ENCODE measurements at places on chromosomes 16 and 17.

- DNase-seq: no peak
These were observed 218.0 kb upstream of the ZFHX3 start for GRCh38 chr16:73265935-73266334.

DNA sequence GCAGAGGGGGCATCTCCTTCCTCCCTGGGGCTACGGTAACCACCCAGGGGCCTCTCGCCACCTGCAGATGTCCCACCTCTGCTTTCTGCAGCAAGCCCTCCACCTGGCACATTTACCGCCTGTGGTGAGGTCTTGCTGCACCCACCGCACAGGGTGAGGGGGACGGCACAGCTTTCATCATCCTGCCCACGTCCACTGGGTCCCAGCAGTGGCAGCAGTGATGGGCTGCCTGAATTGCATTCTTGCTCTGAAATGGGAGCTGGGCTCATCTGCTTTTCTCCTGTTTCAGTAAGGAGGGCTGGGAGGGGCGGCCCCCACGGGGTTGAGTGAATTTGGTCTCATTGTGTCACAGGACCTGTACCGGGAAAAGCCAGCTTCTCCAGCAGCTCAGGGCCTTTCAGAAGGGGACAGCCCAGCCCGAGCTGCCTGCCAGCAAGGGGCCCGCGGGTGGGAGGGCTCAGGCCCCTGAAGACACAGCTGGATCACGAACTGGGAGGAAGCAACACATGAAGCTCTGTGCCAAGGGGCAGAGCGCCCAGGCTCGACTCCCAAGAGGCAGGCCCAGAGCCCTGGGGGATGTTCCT is 12.7 kb downstream of the DNAAF8 start:
- no peak for DNase-seq

DNA sequence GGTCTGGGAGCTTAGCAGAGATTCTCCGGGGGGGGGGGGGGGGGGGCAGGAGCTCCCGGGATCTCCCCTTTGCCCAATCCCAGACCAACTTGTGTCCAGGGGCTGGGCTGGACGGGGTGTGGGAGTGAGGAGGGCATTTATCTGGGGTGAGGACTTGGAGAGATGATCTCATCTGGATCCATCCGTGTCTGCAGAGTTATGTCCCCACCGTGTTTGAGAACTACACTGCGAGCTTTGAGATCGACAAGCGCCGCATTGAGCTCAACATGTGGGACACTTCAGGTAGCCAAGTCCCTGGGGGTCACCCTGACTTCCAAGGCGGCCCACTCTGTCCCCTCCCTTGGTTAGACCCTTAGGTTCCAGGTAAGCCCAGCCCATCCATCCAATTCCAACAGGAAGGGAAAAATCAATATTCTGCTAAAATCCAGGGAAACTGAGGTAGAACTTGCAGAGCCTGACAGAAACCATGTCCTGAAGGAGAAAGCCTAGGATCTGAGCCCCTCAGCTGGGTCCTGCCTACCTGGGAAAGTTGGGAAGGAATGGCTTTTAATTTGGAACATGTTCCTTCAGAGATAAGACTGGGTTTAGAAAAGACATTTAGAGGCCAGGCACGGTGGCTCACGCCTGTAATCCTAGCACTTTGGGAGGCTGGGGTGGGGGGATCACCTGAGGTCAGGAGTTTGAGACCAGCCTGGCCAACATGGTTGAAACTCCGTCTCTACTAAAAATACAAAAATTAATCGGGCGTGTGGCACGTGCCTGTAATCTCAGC is 921 bp downstream of the RND2 start:
- DNase-seq: no peak

GRCh38 chr17:82205720-82206508 is 6.7 kb downstream of the CCDC57 start:
- peak; percentile 86 for DNase-seq

- DNase-seq: no peak
These were observed 16.1 kb downstream of the KCNJ16 start for GRCh38 chr17:70091005-70091568.

- no peak for DNase-seq
These were observed 2.9 kb upstream of the SIRT7 start for GRCh38 chr17:81920612-81921536.

DNA sequence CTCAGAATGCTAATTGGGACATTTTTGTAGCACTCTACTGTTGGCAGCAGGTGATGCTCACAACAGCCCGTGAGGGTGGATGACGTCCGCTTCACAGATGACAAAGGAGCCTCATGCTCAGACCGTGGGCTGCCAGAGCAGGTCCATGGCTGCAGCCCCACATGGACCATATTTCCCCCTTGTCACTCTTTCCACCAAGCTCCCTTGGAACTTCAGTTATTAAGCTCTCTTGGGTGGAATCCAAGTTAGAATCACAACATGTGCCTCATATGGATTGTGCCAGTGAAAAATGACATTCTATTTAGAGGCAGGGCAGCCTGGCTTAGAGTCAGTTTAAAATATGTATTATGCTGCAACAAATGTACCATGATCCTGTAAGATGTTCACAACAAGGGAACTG is 33.2 kb upstream of the STH start:
- DNase-seq: no peak

GRCh38 chr17:27376637-27377547 is 79.4 kb upstream of the KSR1 start:
- no peak for DNase-seq

- no peak for DNase-seq
These were observed 6.4 kb upstream of the MYO1C start for GRCh38 chr17:1498869-1499268.

DNA sequence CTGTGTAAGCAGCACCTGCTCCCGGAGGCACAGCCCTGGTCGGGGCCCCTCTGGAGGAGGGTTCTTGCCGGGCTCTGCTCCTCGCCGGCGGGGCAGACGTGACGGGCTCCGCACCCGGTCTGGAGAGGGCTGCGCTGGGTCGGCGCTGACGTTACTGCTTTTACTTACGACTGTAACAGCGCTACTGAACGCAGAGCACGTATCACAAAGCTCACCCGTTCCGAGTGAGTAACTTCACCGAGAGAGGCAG is 1.3 kb upstream of the RAB40C start:
- peak; percentile 47 for DNase-seq

DNA sequence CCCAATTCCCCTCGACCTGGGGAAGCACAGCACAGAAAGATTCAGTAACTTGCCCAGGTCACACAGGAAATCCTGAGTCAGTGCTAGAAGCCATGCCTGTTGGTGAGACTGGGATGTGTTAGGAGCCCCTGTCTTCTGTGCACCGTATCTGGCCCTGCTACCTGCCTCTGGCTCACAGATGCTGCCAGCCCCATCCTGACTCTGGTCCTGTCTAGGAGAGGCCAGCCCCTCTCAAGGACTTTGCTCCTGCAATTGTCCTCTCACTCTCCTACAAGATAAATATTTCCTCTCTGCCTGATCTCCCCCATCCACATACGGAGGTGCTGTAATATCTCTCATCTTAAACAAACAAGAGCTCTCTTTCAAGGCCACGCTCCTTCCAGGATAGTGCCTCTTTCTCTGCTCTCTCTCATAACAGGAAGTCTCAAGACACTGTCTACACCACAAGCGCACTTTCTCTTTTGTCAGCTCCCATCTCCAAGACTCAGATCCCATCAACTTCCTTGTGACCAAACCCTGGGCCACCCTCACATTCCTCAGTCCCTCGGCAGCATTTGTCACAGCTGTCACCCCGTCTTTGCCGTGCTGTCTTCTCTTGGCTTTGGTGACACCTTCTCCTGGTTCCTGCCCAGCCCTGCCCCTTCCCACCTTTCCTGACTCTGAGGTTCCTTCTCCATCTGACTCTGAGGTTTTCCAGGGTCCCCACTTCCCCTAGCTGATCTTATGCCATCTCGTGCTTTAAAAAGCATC is 1.9 kb downstream of the SLC13A2 start:
- no peak for DNase-seq

DNA sequence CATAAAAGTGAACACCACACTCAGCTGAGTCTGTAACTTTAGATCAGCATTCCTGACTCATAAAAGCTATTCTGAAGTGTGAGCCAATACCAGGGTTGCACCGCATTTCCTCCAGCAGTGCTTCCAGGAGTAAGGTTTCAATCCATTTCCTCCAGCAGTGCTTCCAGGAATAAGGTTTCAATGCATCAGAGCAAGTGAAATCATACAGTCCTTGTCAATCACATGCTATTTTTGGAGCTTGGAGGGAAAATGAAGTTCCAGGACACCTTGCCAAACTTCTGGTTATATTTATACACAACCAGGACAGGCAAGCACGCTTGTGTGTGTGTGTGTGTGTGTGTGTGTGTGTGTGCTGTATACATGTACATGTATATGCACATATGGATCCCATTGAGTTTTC is 327.6 kb downstream of the GRIN2A start:
- peak; percentile 68 for DNase-seq

DNA sequence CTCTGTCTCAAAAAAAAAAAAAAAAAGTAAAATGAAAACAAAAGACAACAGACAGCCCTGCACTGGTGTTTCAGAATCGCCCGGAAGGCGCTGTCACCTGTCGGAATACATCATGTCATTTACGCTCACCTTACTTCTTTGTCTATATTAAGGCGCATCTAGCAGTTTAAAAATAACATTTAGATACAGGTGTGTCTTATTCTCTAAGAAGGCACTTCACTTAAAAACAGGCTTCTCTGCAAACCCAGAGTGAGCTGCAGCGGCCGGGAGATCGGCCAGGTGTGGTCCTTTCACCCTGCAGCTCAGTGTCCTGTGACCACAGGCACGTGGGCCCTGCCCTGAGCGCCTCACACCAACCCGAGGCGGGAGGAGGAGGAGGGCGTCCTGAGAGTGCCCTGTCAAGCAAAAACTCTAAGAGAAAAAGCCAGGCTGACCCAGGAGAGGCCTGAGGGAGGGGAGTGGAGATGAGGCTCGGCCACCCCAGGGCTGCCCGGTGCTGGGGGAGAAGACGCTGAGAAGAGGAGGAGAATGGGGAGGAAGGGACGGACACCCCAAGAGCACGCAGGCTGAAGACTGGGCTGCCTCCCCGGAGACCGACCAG is 3.3 kb upstream of the LMF1 start:
- no peak for DNase-seq

DNA sequence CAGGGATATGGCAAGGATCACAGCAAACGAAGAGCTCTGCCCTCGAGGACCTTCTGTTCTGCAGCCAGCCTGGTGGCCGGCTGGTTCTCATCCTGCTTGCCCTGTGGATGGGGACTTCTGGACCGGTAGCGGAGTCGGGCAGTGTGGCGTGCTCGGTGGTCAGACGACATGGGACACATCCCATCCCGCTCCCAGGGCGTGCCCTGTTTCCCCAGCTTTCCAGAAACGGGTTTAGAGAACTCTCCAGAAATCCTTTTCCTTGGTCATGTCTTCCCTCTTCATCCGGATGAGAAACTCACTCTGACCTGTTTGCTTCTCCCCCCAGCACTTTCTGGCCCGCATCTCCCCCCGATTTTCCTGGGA is 115.8 kb downstream of the OR1D5 start:
- DNase-seq: no peak

DNA sequence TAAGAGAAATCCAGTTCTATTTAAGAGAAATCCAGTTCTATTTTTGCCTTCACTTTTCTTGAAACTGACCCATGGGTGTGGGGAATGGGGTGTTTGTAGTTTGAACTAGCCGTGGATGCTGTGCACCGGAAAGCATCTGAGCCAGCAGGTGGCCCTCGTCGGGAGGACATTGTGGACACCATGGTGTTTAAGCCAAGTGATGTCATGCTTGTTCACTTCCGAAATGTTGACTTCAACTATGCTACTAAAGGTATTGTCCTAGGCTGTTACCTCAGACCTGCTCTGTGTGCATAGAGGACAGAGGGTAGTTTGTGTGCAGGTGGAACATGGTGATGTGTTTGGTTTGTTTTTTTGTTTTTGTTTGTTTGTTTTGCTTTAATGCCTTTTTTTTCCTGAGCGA is 3.3 kb downstream of the ATXN2L start:
- no peak for DNase-seq

DNA sequence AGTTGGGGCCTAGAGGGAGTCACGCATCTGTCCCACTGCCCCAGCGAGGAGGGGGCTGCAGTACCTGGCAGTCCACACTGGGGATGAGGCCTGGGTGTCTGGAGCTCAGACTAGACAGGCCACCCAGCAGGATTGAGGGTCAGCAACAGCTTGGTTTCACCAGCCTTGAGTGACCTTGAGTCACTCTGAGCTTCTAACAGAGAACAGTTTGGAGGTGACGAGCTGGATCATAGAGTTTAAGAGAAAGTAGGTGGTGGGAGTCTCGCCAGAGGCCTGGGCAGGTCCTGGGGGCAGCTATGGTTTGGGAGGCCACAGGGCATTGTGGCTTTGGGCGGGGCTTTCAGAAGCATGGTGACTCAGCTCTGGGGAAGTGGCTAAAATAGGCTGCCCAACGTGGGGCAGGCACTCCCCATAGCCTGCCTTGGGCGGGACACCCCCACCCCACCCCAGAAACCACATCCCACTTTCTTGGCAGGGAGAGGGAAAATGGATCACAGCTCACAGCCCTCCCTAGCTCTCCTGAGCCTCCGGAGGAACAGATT is 20.5 kb downstream of the CDC42EP4 start:
- peak; percentile 89 for DNase-seq

- DNase-seq: no peak
These were observed 15.9 kb upstream of the PDXDC1 start for GRCh38 chr16:14958970-14959369.

- DNase-seq: peak; percentile 72
These were observed 922 bp upstream of the MRPL58 start for GRCh38 chr17:75011401-75012095.

- DNase-seq: no peak
These were observed 35.5 kb downstream of the IL4R start for GRCh38 chr16:27349276-27349675.

GRCh38 chr17:50218771-50219315 is 17.4 kb upstream of the COL1A1 start:
- DNase-seq: peak; percentile 99

DNA sequence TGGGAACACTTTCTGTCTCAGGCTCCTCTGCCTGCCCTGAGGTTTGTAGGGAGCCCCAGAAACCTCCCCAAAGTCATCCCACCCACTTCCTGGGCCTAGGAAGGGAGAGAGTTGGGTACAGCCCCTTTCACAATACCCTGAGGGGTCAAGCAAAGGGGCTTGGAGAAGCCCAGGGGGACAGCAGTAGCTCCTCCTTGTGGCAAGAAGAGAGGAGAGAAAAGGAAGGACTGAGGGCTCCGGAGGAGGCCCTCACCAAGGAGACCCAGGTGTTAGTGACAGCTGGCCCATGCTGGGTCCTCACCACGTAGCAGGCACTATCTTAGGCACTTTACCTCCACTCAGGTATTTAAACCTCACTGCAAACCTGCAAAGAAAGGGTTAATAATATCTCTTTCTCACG is 112.8 kb downstream of the IRX5 start:
- DNase-seq: no peak

GRCh38 chr16:50933262-50933661 is 191.4 kb downstream of the CYLD start:
- DNase-seq: no peak

GRCh38 chr17:73703192-73703591 is 58.9 kb upstream of the SDK2 start:
- no peak for DNase-seq

DNA sequence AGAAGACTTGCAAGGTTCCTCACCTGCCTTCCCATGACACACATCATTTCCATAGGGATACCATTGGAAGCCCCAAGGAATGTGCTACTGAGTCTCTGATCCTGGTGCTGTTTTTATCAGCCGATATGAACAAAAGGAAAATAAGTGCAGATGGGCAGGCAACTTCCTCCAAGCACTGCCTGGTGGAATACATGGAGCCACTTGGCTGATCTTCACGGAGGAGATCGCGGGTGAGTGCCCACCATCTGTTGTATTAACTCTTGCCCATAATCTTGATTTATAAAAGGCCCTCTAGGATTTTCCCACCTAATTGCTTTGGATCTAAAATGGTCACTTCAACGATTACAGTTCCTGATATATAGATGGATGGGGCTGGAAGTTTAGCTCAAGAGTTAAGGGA is 24.7 kb upstream of the CDRT15 start:
- DNase-seq: no peak

GRCh38 chr17:81161536-81161935 is 3.8 kb upstream of the PVALEF start:
- DNase-seq: no peak
